ENCODE measurements at places on chromosomes 7 and 10.
A peak's percentile ranks its signal among the peaks of the same experiment; 100 is the strongest.

- DNase-seq = no peak
These were observed 86.5 kb upstream of the CXCL12 start for GRCh38 chr10:44471410-44471809.

- DNase-seq = peak; percentile 86
These were observed 15.6 kb downstream of the ATG9B start for GRCh38 chr7:151008511-151009323.

DNA sequence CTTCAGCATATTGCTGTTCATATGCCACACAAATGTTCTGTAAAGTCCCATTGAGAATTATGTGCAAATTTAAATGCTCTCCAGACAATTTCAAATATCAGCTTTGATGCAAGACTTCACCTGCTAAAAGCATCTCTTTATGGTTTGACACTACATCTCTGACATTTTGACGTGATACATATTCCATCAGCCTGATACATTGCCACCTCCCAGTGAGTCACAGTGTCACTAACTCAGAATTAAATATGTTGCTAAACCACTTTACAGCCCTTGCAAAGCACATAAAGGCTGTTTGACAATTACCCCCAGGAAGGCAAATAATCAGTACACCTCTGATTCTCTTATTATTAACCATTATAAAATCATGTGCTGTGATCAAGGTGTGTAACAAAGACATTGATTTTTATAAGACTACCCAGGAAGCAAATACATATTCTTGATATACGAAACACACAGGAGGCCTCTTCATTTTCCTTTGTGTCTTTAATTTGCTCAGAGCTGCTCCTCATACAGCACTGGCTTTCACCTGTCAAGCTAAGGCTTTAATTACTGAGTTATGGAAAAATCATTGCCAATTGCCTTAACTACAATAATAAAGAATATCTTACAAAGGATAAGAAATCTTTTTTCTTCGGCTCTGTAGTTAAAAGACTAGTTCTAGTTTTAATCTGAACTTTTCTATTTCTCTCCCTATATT lies 547.5 kb upstream of the C7orf33 start:
- DNase-seq = no peak

GRCh38 chr10:119391440-119392251 lies 150.9 kb downstream of the RGS10 start:
- no peak for DNase-seq

DNA sequence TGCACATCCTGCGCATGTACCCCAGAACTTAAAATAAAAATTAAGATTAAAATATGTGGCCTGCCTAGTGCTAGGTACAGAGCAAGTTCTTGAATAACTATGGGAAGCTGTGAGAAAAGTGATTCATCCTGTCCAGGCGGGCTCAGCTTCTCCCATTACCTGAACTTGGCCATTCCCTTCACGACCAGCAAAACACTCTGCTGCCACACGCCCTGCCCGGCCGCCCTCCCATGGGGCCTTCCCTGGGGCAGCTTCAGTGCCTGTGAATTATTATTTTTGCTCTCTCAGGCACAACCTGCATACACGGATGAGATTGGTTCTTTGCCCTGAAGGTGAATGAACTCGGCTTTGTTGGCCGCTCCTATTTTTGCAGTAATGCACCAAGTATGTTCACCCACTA lies 209.2 kb upstream of the SHH start:
- DNase-seq = no peak

DNA sequence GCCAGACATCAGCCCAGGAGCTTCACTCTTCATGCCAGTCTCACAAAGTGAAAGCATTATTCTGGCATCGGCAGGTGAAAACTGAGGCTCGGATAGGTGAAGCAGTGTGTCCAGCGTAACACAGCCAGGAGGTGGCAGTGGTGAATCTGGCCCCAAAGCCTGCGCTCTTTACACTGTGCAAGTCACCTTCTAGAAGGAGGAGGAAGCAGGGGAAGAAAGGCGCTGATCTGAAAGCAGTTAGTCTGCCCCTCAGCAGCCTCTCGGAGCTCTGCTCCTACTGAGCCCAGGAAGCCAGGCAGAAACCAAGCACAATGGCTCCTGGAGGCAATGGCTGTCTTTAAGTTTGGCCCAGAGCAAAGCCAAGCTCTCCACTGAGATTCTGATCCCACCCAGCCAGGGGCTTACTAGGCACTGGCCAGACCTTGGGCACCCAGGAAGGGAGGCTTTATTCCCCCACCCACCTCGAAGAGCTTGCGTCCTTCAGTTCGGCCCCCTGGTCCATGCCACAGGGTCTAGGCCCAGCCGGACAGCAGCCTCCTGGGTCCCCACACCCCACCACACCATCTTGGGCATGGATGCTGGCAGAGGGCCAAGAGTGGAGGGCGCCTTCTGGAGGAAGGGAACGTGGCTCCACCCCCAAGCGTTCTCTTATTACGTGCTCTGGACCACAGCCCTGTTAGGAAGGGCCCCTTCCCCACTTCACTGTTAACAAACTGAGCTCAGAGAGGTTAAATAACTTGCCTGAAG lies 104.5 kb downstream of the GRID1 start:
- no peak for DNase-seq

GRCh38 chr7:135151533-135151932 lies 3.7 kb downstream of the TMEM140 start:
- no peak for DNase-seq

- DNase-seq = no peak
These were observed 97.6 kb downstream of the CCNY start for GRCh38 chr10:35433851-35434426.

DNA sequence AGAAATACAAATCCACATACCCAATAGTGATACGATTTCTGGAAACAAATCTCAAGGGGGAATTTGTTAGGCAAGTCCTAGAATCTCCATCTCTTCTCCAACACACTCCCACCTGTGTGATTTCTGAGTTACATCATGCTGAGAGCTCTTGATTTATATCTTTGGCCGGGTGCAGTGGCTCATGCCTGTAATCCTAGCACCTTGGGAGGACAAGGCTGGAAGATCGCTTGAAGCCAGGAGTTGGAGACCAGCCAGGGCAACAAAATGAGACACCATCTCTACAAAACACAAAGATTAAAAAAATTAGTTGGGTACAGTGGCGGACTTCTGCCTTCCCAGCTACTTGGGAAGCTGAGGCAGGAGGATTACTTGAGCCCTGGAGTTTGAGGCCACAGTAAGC lies 1.5 kb upstream of the MTPN start:
- no peak for DNase-seq

DNA sequence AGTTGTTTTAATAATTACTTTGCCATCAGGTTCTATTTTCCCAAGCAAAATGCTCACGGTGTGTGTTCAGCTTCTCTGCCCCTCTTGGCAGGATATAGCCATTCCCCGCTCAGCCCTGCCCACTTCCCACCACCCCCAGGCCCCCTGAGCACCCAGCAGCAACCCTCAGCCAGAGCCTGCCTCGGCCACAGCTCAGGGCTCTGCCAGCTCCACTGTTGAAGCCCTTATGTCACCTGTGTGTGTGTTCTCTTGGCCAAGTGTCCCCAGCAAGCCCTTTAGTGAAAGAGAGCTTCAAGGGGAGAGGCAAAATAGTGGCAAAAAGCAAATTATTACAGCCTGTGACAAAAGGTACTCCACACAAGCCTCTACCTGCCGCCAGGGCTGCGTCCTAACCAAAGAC lies 275.3 kb downstream of the ADARB2 start:
- no peak for DNase-seq

GRCh38 chr7:12397671-12398070 lies 6.0 kb downstream of the VWDE start:
- no peak for DNase-seq

GRCh38 chr7:12320987-12321647 lies 82.5 kb downstream of the VWDE start:
- DNase-seq = no peak
